Stimulated activated CD4-positive, alpha-beta T cell treated with anti-CD3 and anti-CD28 coated beads, Interleukin-1b, Interleukin-23, amount 100 ng/mL, for 48 hours (primary cell): ENCODE measurements at places on chromosomes 12 and 14.

DNA sequence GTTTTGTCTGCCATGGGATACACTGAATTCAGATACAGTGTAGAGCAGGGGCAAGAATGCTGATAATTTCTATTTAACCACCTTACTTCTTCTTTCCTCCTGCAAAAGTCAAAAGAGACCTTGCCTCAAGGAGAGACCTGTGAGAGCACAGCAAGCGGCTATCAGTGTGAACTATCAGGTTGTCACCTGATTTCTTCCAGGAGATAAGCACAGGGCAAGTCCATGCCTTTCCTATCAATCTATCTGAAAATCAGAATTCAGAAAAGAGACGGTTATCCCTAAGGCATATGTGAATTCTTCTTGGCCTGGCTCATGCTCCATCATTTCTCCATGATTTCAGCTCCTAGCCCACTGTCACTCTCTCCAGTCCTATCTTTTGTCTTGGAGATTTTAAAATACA is 128.9 kb upstream of the CCND2 start:
- DNase-seq: no peak

- DNase-seq: peak; percentile 37
These were observed 88.0 kb upstream of the TMEM260 start for GRCh38 chr14:56491299-56492285.

DNA sequence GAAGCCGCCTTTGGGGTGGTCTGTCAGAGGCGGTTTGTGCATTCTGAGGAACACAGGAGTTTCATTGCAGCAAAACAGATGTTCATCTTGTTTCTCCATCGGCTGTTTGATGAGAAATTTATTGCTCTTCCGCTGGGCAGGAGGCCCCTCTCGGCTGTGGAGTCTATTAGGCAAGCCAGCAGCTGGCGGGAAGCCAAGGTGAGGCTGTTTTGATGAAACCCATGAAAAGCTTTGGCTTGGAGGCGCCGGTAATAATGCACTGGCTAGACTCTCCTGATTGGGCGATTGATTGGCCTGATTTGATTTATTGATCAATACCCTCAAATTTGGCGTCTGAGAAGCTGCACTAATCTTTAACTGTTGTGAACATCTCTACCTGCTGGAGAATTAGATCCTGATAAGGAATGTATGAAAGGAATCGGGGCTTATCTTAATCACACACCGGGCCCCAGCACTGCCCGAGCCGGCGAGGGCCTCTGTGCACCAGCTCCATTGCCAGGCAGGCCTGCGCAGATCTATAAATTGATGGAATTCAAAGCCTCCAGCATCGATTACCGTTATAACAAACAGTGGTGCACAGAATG is 187.7 kb downstream of the PHETA1 start:
- DNase-seq: no peak

GRCh38 chr12:103392722-103393121 is 103.0 kb downstream of the C12orf42 start:
- DNase-seq: no peak

DNA sequence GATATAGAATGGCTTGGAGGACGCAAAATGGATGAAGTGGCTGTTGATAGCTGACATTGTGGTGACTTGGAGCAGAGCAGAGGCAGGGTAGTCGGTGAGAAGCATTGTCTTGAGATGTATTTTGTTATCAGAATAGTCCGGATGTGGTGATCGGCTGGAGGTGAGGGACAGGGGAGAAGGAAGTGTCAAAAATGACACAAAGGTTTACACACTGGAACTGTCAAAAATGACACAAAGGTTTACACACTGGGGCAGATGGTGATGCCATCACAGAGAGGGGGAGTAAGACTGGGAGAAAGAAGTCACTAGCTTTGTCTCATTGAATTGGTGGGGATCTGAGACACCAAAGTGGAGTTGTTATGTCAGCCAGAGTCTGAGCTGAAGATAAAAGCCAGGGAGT is 30.1 kb downstream of the CDKL1 start:
- DNase-seq: no peak
